ENCODE measurements at places on chromosomes 11 and 22. TPM values are rescaled to one million over a fixed set of nuclear protein-coding genes. Genes with fewer than 3 reads are reported as not detected.

KRTAP5-1 gene
- total RNA-seq = not detected

IFITM2 gene
- total RNA-seq = 259 TPM

CLTCL1 gene
- total RNA-seq = 2.4 TPM

KRTAP5-2 gene
- not detected for total RNA-seq

ISX gene
- not detected for total RNA-seq

FREY1 gene
- total RNA-seq = not detected

C11orf52 gene
- total RNA-seq = 0.49 TPM

SCGB1A1 gene
- not detected for total RNA-seq

FDX1 gene
- total RNA-seq = 11.5 TPM

SESN3 gene
- 5.3 TPM for total RNA-seq

BMAL1 gene
- total RNA-seq = 11.1 TPM

HEPHL1 gene
- total RNA-seq = not detected

LGALS1 gene
- 9,481 TPM for total RNA-seq

TEX12 gene
- 0.25 TPM for total RNA-seq

OR51B5 gene
- total RNA-seq = not detected

ACR gene
- 0.40 TPM for total RNA-seq

NXPE1 gene
- total RNA-seq = not detected

OR2D2 gene
- total RNA-seq = not detected

SLC17A6 gene
- total RNA-seq = not detected

SMTNL1 gene
- not detected for total RNA-seq

LIN7C gene
- total RNA-seq = 25.3 TPM

POTEH gene
- not detected for total RNA-seq

LRRC32 gene
- total RNA-seq = 139 TPM

NRIP3 gene
- total RNA-seq = 9.2 TPM

NCAM1 gene
- 3.5 TPM for total RNA-seq

HORMAD2 gene
- total RNA-seq = not detected

SLC22A12 gene
- not detected for total RNA-seq
